ENCODE measurements at places on chromosomes 2 and 18.

DNA sequence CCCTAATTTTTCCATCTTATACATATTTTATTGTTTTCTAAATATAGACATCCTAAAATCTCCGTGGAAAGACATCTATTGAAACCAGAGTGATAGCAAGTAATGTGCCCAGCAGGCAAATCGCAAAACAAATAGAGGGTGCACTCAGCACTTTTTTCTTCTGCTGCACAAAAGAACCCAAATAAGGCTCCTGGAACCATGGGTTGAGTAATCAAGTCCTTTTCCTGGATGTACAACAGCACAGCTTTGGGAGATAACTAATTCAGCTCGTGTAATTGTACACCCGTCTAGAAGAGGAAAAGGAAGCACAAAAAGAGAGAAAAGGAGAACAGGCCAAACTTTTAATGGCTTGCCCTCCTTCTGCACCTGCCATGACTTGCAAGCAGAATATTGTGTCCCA is 126.9 kb upstream of the TLK1 start:
- DNase-seq = no peak

DNA sequence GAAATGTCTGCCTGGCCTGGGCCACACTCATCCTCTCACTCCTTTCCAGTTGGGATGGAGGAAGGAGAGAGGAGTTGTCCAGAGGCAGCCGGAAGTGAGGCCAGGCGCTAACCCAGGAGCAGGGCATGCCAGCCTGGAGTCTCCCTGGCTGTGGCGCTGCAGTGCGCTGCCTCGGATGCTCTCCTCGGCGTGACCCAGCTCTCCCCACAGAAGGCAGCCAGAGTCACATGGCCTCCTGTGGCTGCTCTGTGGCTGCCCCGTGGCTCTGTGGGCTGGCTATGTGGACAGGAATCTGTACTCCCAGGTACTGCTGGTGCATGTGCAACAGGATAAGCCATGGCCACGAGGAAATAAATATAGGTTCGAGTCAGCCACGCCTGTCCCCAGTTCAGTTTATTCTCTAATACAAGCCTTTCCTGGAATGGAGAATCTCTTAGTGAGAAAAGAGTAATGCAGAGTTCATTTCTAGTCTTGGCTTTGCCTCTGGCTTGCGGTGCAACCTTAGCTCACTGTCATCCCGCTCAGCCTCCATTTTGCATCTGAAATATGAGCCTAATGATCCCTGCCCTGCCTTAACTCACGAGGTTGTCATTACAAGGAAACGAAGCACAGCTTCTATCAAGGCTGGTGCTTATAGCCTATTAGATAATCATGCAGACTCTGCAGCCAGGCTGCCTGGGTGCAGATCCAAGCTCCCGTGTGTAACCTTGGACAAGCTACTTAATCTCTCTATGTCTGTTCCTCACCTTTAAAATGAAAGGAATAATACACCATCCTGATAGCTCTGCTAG is 106.3 kb downstream of the ANTXR1 start:
- no peak for DNase-seq

- no peak for DNase-seq
Measured at GRCh38 chr18:63619661-63620060, 24.4 kb downstream of the SERPINB4 start.

DNA sequence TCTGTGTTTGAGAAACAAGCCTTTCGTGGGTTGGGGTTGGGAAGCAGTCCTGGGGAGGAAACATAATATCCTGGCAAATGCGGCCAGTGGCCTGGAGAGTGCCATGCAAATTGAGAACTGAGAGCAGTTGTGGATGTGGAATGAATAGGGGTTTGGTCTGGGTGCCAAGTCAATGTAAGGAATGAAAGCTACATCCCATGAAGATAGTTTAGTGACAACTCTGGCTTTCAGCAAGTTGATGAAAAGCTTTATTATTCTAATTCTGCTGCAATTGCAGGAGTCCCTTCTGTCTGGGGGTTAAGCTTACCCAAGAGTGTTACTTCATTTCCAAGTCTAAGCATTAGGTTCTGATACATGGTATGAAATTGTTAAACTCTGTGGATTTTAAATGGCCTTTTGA is 771.6 kb downstream of the DPP10 start:
- no peak for DNase-seq

DNA sequence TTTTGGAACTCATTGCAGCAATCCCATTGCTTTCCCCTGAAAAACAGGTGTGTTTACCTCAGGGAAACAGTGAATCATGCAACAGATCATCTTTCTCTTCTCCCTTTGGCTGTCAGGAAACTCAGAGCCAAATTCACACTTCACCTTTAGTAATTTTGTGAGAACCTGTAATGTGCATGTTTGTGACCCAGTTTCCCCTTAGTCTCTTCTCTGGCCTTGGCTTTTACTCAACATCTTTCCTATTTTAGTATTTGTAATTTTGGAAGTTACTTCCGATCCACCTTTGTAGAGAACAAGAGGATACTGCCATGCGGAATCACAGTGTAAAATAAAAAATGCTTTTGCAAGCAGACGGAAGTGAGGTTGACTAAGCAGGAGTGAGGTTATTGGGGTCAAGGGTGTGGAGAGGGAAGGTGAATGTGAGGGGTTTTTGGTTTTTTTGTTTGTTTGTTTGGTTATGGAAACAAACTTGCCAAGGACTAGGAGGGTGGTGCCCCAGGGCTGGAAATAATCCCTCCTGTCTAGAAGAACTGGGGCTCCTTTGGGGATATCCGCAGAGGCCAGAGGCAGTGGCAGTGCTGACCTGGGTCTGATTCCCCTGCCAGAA is 14.0 kb downstream of the ASPRV1 start:
- no peak for DNase-seq

- no peak for DNase-seq
Measured at GRCh38 chr2:85481818-85482777, 56.9 kb upstream of the MAT2A start.

DNA sequence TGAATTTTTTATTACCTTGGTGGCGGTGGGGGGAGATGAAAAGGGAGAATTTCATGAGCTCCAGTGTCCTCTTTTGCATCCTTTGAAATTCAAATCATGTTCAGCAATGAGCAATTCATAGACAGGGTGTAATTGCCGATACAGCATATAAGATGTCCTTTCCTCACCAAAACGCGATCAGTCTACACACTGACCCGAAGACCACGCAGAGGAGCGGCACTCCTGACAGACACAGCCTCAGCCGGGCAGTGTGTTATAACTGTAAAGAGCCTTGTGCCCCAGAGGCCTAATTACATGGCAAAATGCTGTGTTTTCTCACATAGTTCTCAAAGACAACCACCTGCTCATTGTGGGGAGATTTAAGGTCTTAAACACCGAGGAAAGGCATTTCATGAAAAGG is 38.4 kb upstream of the APCDD1 start:
- no peak for DNase-seq

- no peak for DNase-seq
Measured at GRCh38 chr2:38626326-38627035, 23.8 kb upstream of the HNRNPLL start.

DNA sequence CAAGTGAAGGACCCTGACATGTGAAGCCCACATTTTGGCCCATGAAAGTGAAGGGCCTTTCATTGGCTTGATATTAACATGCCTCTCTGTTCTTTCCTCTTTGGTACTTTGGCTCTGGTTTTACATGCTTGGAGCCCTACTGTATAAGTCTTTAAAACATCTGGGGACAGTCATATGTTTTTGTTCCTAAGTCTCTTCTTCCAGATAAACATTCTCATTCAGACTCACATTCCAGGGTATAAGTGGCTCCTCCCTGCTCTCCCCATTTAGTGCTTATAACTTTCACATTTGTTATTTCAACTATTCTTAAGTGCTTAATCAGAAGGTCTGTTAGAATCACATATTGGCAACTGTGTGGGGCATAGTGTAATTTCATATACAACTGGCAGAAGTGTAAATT is 1932.2 kb upstream of the CELF4 start:
- no peak for DNase-seq

- DNase-seq = no peak
Measured at GRCh38 chr2:167183931-167184330, 295.7 kb downstream of the XIRP2 start.

GRCh38 chr18:44848644-44849335 is 168.1 kb downstream of the SETBP1 start:
- no peak for DNase-seq

GRCh38 chr2:96506016-96506906 is 1.1 kb upstream of the NEURL3 start:
- no peak for DNase-seq

DNA sequence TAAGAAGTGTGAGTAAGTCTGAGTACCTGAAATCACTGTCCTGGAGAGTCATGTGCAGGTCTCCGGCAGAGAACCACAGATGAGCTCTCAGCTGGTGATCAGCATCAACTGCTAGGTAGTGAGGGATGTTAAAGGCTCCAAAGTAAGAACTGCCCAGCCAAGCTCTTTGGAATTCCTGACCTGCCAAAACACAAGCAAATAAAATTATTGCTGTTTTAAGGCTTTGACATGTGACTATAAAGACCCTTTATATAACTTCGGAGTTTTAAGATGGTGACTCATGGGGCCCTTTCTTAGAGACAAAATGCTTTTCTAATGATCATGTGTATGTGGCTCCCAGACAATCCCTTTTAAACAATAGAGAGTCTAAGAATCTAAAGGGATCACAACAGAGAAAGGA is 855.7 kb downstream of the TRIB2 start:
- no peak for DNase-seq

DNA sequence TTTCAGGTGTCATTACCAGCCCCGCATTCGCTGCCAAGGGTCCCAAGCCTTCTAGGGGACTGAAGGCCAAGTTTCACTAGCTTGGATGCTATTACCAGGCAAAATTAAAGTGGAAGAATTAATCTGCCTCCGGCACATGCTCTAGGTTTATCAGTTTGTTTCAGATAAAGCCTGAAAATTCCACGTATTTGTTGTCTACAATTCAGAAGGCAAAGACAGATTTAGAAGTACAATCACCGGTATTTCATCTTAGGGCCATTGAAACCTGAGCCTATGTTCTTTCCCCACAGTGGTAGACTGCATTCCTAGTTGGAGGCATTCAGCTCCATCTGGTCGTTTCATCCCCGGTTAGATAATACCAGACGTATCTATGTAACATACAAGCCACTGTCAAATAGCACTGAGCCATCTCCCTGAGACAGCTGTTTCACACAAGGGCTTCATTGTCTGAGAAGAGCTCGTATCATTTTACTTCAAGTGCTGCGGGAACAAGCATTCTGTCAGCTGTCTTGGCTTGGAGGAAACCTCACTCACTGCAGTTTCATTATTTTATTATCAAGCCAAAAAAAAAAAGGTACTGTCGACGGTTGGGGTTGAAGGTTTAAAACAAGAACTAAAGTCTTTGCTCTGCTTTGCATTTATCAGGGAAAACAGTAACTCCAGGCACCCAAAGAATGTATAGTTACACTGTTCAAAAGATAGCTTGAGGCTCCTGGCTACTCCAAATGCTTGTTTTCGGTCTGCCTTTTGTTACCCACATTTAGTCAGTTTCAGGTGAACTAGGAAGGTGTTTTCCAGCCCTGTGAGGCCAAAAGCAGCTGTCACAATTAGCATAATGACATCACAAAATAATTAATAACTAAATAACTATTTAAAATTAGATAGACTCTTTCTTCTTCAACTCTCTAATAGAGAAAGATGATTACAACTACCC is 76.7 kb downstream of the TGIF1 start:
- DNase-seq = peak; percentile 17

DNA sequence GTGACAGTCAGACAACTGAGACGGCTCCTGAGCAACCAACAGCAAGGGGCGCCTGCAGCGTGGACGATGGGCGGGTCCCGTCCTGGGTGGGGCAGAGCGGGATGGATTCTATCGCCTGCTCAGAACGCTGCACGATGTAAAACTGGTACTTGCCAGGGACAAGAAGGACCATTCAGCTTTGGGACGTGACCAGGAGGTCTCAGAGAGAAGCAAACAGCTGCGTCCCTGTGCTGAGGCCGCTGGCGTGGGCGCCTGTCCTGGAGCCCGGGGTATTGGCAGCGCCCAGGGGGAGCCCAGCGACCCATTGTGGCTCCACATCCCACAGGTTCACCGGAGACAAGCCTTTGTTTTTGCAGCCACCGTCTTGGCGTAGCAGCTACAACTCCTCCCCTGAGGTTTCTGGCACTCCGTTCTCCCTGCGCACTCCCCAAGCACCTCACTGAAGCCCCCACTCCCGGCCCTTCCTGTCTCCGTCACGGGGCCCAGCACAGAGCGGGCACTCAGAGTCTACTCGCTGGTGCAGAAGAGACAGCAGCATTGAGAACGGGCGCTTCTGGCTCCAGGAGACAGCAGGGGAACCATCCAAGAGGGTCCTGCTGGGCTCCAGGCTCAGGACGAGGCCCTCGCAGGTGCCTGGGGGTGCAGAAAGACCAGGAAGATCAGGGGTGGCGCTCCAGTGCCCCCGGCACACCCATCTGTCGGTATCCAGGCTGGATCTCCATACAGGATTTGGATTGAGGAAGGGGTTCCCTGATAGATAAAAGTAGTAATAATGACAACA is 22.1 kb upstream of the KCNG2 start:
- no peak for DNase-seq

DNA sequence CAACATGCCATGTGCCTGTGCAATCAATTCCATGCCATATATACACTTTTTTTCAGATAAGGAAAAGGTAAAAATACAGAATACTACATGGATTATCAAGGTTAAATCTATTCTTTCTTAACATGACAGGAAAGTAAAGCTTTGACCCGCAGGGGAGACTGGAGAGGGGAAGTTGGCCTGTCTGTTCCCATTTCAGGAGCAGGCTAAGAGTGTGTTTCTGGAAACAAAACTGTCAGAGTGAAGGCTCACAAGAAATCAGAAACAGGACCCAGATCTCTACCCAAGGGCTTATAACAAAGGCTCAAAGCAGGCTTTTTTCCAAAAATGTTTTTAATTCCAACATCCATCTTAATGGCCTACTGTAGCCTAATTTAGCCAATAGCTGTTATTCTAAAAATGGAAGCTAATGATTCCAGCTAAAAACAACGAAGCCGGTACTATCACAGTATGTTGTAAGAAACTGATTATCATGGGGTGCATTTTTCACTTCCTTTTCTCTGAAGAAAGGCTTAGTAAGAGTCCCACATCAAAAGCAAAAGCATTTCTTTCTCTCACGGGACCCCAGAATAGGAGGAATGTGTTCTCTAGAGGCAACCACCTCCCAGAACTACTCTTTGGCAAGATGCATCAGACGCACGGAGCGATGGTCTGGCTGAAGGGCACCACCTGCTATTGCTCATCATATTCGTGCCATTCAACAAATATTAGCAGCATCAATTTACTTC is 41.4 kb downstream of the FECH start:
- DNase-seq = no peak

GRCh38 chr2:130287656-130288026 is 55.1 kb upstream of the IMP4 start:
- no peak for DNase-seq

- DNase-seq = peak; percentile 79
Measured at GRCh38 chr2:108583903-108584520, 49.7 kb downstream of the LIMS1 start.

- DNase-seq = no peak
Measured at GRCh38 chr2:238817382-238817781, 30.5 kb upstream of the TWIST2 start.

DNA sequence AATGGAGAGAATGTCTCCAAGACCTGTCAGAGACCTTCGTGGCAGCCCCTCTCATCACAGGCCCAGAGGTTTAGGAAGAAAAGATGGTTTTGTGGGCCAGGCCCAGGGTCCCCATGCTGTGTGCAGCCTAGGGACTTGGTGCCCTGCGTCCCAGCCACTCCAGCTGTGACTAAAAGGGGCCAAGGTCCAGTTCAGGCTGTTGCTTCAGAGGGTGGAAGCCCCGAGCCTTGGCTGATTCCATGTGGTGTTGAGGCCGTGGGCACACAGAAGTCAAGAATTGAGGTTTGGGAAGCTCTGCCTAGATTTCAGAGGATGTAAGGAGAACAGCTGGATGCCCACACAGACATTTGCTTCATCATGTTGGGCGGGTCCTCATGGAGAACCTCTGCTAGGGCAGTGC is 45.1 kb upstream of the ACTR2 start:
- DNase-seq = no peak

- DNase-seq = no peak
Measured at GRCh38 chr2:201419057-201419635, 32.1 kb downstream of the TRAK2 start.

All from B cell (primary cell).